ENCODE measurements at places on chromosomes 13 and 19. TPM values are rescaled to one million over a fixed set of nuclear protein-coding genes. Genes with fewer than 3 reads are reported as not detected.

SSC5D gene
- total RNA-seq, result 1.6 TPM

GRCh38 chr13:30179597-30180276 lies 127.6 kb downstream of the KATNAL1 start:
- no peak for DNase-seq

GRCh38 chr19:492091-492531 lies 4.2 kb upstream of the MADCAM1 start:
- no peak for DNase-seq

GRCh38 chr13:19890030-19890429 lies 26.6 kb upstream of the ZMYM5 start:
- DNase-seq, result no peak

DNA sequence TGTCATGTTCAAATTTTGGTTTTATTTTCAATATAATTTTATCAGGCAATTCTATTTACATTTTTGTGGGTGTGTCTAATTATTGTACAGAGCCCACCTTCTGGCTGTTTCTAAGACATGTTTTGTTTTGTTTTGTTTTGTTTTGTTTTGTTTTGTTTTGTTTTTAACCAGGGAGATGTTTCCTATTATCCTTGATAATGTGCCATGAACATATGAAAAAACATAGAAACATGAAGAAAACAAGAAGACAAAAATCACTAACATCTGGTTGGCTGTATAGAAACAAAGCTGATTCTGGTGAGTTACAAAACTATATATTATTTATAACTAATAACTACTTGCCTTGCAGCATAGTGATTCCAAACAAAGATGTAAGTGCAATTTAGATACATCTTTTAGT lies 128.1 kb upstream of the TRPC4 start:
- DNase-seq, result no peak

GRCh38 chr13:66940113-66940512 lies 290.0 kb downstream of the PCDH9 start:
- DNase-seq, result no peak

Data from progenitor cell of endocrine pancreas (in vitro differentiated cells).